ENCODE measurements at places on chromosomes 2 and 18.
A peak's percentile ranks its signal among the peaks of the same experiment; 100 is the strongest.

DNA sequence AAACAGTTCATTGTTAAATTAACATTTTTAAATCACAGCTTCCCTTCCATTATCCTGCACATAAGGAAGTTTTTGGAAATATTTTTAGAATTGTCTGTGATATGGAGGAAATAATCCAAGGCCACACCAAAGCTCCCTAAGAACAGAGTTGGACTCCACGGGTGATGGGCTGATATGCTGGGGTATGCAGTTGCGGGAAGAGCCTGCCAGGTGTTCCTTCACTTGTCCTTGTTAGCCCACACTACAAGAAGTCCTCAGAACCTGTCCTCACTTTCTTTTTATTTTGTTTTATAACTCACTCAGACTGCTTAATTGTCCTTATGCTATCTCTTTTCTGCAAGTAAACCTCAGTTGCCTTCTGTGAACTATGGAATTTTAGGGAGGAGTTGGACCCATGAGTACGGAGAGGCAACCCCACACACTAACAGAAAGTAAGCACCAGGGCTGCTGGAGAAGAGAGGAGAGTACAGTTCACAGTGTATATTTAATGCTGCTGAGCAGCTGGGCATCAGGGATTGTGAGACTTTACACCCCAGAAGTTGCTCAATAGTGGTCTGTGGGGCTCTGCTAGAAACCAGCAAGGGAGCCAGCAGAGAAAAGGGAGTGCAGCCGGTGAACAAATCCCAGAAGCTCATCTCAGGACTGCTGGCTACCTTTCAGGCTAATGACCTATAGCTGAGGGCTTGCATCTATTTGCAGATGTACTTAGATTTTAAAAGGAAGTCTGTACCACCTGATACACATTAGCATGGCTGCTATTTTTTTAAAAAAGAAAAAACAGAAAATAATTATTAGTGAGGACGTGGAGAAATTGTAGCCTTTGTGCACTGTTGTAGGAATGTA, 280.1 kb upstream of the STON1 start:
- DNase-seq, result no peak

- no peak for DNase-seq
These were observed 12.1 kb upstream of the TTN start for GRCh38 chr2:178819147-178819875.

GRCh38 chr2:23824777-23825212, 102.1 kb downstream of the ATAD2B start:
- DNase-seq, result peak; percentile 7

DNA sequence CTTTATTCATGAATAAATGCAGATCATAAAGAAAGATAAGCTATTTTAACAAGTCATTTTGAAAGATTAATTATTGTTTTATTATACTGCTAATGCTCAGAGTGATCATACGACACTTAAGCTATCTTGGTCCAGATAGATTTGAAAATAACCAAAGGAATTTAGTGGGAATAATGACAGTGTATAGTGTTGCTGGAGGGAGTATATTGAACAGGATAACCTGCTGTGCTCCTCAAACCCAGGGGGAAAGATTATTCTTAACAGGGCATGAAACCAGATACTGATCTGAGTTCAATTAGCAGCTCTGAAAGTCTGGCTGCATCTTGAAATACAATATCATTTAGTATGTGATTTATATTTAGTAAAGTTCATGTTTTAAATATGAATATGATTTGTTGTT, 216.3 kb upstream of the ITGA4 start:
- no peak for DNase-seq

DNA sequence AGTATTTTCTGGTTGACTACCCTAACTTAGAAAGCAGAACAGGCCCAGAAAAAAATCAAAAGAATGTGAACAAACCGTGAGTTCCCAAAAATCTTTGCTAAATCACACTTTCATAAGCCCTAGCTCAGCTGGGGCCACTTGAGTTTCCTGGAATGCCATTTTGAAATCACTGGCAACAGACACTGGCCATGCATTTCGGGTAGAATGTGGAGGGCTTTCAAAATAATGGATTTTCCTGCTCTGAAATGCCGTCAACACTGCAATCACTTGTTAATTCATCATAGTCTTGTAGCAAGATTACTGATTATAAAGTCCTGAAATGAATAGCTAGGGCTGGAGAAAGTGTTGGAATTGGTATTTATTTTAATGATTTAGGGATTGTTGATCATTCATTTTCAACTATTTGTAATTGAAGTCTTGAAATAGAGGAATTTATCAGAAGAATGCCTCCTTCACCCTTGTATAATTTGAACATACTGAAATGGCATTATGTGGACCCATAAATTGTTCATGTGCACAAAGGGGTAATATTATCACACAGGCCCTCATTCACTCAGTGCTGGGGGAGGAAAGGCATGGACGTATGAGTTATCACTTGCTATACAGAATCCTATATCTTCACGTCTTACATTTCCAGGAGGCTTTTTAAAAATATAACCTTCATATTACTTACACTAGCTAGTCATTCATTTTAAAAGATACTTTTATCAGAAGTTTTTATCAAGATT, 134.8 kb downstream of the DTNA start:
- DNase-seq, result no peak

DNA sequence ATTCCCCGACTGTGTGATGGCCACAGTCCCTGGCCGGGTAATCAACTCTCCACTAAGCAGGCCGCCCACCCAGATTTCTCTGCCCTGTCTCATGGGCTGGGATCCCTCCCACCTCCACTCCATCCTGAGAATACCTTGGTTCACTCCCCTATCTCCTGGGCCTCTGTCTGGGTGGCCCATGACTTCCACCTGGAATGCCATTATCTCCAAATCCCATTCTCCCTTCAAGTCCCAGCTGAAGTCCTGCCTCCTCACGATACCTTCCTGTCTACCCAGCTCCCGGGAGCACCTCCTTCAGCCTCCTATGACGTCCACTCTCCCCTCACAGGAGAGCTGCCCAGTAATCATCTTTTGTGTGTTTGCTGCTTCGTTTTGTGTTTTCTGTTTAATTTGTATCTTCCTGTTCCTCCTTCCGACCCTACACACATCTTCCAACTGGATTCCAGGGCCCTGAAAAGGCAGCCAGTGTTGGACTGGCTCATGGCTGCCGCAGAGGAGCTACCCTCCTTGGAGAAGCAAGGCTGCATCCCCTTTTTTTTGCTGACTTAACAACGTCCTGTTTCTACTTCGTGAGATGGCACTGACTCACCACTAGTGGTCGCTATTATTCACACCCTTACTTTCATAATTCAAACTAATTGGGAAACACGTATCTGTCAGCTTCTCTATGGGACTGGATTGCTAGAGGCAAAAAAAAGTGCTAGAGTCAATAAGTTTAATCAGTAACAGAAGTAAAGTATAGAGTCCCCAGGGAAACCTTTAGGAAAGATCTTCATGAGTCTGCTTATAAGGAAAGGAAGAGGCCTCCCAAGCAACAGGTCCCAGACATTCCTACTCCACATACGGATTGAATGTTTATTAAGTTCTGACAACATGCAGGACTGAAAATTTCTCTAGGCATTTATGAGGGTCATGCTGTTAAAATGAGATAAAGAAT, 171.9 kb upstream of the GATA6 start:
- no peak for DNase-seq

GRCh38 chr2:16617282-16618266, 48.1 kb downstream of the CYRIA start:
- no peak for DNase-seq

DNA sequence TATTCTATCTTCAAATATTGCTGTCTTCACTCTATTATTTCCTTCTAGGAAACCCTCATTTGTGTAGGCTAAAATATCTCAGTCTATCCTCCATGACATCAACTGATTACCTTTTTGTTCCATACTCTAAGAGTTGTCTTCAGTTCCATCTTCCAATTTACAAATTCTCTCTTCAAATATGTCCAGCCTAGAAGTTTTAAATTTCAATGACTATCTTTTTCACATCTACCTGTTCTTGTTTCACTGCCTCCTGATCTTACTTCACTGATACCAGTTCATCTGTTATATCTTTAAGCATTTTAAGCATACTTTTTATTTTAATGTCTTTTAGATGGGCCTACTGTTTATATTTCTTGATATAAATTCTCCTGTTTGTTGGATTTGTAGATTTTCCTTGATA, 53.6 kb upstream of the COX7A2L start:
- DNase-seq, result no peak

DNA sequence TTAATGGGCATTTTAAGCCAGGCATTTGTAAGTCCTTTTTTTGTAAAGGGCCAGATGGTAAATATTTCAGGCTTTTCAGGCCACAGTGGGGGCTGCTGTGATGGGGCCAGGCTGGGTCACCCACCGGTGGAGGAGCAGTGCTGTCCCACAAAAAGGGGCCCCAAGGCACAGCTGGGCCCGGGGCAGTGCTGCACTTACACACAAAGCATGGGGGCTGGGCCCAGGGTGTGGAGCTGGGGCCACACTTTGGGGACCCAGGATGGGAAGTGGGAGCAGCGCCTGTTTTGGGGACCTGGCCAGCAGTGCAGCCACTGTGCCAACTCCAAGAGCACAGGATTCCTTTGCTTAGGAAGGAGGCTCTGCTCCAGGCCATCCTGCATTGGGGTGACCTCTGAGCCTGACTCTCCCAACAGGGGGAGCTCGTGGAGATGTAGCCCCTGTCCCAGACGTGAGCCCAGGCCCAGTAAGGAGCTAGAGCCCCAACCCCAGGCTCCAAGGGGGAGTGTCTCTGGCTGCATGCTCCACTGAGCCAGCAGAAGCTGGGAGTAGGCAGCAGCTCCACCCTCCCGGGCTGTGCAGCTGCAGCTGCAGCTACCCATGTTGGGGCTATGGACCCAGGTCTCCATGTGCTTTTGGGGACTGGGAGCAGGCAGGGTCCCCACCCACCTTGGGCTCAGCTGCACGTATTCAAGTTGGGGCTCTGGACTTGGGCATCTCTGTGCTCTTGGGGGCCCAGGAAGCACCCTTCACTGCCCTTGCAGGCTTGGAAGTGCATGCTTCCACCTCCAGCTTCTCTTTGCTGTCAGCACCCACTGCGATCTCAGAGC, 1036.5 kb upstream of the CNTNAP5 start:
- no peak for DNase-seq

GRCh38 chr2:127218812-127219170, 1.3 kb downstream of the CYP27C1 start:
- no peak for DNase-seq

- peak; percentile 10 for DNase-seq
These were observed 50.8 kb upstream of the UGP2 start for GRCh38 chr2:63790906-63791305.
